ENCODE measurements at places on chromosomes 12 and 14.
A peak's percentile ranks its signal among the peaks of the same experiment; 100 is the strongest.

- DNase-seq, result no peak
Measured at GRCh38 chr12:22110176-22110575, 64.2 kb downstream of the CMAS start.

DNA sequence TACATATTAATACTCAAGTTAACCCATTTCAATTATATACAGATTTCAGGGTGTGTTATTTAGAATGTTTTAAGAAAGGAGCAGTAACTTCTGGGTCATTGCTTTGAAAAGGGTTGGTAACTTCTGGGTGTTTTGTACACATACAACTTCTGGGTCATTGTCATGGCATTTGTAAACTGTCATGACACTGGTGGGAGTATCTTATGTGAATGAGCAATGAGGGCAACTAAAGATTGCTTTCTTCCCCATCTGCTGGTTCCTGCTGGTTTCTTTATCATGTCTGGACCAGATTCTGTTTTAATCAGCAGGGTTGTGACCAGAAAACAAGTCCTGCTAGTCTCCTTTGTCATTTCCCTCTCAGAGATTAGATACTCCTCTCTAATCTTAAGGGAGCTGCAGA, 713.3 kb downstream of the LRFN5 start:
- DNase-seq, result no peak

GRCh38 chr12:1939801-1940607, 21.6 kb upstream of the CACNA2D4 start:
- DNase-seq, result peak; percentile 19

GRCh38 chr12:18382236-18382885, 121.0 kb downstream of the PIK3C2G start:
- DNase-seq, result peak; percentile 22

DNA sequence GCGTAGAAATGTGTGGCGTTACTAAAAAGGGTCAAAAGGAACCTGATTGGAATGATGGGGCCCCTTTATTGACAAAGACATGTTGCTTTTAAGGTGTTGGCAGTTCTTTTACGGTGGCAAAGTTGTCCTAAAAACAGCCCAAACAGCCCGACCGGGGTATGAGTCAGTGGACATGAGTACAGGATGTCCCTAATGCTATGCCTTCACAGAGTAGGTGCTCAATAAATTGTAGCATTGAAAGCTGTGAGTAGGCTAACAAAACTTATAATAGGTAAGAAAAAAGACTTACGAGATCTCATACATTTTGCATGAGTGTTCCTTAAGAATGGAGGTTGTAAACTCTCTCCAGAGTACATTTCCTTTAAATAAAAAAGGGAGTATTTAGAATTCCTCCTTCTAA, 2.6 kb downstream of the ELK3 start:
- DNase-seq, result no peak

DNA sequence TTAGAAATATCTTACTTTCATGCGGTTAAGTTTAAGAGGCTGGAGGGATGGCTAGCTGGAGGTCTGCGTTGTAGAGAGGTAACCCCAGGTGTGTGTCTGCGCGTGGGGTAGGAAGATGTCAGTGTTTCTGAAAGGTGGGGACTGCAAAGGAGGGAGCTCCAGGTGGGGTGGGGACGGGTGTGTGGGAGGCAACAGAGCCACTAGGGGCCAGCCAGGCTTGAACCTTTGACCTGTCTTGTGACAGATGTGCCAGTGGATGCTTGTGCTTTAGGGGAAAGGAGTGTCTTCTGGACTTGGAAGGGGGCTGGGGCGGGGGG, 841 bp downstream of the GLI1 start:
- no peak for DNase-seq

DNA sequence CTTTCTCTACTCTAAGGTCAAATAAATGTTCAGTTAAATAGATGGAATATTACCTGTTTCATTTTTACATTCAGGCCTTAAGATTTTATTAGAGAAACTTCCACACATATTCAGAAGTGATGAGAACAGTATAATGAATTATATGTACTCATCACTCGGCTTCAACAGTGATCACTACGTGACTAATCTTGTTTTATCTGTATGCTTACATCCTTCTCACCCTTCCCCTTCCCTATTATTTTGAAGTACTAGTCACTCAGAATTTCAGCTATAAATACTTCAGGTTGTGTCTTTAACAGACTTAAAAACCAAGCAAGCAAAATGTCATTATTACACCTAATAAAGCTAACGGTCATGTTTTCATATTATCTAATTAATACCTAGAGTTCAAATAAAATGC, 34.9 kb downstream of the ETV6 start:
- DNase-seq, result no peak

DNA sequence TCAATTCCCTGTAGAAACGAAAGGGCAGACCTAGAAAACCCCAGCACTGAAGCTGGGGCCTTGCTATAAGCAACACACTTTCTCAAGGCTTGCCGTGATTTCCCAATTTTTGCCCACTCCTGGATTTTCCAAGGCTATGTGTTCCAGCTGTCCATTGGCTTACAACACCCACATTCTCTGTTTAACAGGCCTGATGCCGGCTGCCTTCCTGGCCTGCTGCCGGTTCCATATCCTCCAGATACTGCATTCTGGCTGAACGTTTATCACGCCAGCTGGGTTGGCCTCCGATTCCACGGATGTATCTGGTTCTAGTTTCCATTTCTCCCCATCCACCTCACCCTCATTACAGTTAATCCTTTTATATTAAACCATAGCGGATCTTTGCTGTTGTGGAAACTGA, 2.0 kb upstream of the PCNX1 start:
- DNase-seq, result no peak

GRCh38 chr12:4148418-4149056, 125.0 kb upstream of the CCND2 start:
- DNase-seq, result no peak

GRCh38 chr12:75998292-75999063, 33.1 kb downstream of the PHLDA1 start:
- no peak for DNase-seq

DNA sequence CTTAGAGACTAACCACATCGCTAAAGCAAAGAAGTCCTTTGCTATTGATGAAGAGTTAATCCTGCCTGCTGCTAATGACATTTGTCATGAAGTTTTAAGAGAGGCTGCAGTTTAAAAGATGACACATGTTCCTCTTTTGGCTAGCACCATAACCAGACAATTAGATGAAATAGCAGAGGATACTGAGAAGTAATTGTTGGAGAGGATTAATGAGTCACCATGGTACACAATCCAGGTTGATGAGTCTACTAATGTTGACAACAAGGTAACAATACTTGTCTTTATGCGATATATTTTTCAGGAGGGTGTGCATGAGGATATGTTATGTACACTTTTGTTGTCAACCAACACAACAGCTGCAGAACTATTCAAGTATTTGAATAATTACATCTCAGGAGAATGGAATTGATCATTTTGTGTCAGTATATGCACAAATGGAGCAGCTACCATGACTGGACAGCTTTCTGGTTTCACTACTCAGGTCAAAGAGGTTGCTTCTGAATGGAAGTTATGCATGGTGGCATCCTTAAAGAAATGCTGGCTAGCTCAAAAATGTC, 56.7 kb downstream of the LRRIQ1 start:
- DNase-seq, result no peak

GRCh38 chr12:27821259-27821973, 41.4 kb upstream of the MANSC4 start:
- DNase-seq, result peak; percentile 27

- no peak for DNase-seq
Measured at GRCh38 chr14:32667791-32668190, 270.9 kb upstream of the NPAS3 start.

DNA sequence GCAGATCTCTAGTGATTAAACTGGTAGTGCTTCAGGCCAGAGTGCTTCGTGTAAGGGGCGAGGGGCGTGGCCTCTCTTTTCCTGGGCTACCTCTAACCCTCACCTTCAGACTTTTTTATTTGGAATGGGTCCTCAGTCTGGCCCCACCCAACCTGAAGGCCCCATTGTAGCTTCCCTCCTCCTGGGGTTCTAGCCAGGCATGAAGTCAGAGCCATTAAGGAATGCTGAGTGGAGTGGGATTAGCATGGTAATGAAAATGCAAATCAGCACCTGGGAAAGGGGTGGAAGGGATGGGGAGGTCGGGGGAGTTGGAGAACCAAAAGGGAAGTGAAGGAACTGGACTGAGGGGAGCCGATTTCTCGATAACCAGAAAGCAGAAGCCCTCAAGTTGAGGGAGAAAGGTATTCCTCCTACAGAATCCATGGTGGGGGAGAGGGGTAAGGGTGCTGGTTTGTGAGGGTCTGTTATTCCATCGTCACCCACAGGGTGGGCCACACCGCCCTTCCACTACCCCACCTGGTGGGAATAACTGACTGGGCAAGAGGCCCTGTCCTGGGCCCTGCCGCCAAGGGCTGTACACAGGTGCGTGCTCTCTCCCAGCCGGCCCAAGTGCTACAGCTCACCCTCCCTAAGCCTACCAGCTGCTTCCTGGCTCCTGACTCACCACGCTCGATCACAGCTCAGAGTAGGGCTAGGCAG, 14.1 kb downstream of the ZFHX2 start:
- no peak for DNase-seq

DNA sequence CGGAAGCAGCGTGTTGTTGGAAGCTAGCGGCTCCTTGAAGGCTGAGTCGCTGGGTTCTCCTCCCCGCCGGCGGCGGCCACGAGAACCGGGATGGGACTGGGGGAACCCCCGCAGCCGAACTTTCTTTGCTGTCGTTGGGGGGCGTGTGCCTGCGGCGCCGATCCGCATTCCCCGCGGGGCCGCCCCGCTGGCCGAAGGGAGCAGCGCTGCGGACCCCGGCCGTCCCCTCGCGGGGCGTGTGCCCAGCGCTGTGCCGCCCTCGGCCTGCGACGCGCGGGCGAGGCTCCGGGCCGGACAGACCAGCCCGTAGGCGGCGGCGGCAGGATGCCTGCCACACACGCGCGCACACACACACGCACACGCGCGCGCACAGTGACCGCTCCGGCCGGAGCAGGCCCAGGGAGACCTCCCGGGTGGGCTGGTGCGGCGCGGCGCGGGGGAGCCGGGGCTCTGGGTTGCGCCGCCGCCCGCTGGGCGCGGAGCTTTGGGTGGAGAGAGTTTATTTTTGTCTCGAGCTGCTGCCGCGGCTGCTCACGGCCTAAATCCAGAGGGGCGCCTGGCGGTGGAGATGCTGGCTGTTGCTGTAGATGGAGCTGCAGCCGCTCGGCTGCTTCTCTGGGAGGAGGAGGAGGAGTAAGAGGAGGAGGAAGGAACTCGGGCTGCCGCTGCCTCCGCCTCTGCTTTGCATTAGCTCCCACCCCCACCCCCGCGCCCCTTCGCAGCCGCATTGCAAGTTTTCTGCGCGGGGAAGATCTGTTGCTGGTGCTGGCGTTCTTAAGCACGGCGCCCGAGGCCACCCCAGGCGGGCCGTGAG, at the start of gene SAMD4A:
TSS of gene SAMD4A (plus strand) at position 719 of the 814 bp plus-strand sequence. CDS start 789 bp downstream, outside the sequence.
- no peak for DNase-seq

- DNase-seq, result no peak
Measured at GRCh38 chr14:75848167-75848913, 133.5 kb downstream of the TGFB3 start.

GRCh38 chr14:103909531-103910261, 18.6 kb upstream of the TDRD9 start:
- no peak for DNase-seq
